Peyer's patch (tissue), 4 donors: ENCODE measurements at places on chromosomes 11 and 22. TPM values are rescaled to one million over a fixed set of nuclear protein-coding genes. Genes with fewer than 3 reads are reported as not detected.

GRCh38 chr11:40030867-40031266 lies 1428.6 kb downstream of the LRRC4C start:
- DNase-seq: no peak

DNA sequence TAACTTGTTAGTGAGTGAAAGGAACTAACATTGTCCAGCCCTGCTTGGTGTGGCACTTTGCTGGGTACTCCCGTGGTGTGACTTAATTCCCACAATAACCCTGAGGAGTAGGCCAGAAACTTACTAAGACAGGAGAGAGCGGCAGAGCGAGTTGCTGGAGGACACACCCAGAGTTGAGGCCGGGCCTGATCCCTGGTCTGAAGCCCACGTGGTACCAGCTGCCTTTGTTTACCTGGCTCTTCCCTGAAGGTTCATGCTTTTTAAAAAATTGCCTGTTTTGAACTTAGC lies 594 bp downstream of the MPST start:
- DNase-seq: peak; percentile 34

The MUC5B gene
- total RNA-seq: 18.9 TPM

The DEFB131B gene
- total RNA-seq: not detected

The CALCA gene
- total RNA-seq: not detected

DNA sequence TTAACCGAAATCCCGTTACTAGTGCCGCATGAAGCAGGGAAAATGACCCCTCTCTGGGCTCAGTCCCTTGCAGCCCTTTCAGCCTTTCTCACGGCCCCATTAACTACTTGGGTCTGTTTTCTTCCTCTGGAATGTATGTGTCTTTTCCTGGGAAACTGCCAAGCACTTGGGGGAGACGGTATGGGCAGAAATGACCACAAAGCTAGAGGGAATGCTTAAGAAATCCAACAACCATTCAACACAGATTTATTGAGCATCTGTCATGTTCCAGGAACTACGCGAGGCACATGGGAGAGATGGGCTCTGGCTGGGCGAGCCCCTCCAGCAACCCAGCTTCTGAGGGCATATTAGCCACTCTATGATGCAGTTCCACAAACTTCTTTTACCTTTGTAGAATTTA lies 462.6 kb downstream of the BUD13 start:
- DNase-seq: no peak

The OR10AG1 gene
- total RNA-seq: not detected

DNA sequence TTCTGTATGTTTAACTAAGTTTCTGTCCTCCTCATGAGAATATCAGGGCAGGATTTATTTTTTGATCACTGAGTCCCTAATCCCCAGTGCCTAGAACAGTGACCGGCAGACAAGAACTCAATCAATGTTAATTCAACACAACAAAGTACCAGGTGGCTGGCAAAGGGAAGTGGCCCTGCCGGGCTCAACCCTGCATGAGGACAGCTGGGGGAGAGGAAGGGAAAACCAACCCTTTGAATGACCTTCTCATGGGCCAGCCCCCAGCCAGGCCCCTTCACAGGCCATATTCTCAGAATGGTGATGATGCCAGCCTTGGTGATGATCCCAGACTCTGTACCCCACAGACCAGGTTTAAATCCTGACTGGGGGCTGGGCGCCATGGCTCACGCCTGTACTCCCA lies 1.4 kb upstream of the MFNG start:
- DNase-seq: no peak

The MAPK8IP1 gene
- 1.1 TPM for total RNA-seq

The DLG2 gene
- total RNA-seq: 0.18 TPM
